NCI-H2081 (cell line): ENCODE measurements at places on chromosomes 13 and 19.

- no peak for DNase-seq
These were observed 899.3 kb downstream of the UQCRFS1 start for GRCh38 chr19:28313633-28314032.

DNA sequence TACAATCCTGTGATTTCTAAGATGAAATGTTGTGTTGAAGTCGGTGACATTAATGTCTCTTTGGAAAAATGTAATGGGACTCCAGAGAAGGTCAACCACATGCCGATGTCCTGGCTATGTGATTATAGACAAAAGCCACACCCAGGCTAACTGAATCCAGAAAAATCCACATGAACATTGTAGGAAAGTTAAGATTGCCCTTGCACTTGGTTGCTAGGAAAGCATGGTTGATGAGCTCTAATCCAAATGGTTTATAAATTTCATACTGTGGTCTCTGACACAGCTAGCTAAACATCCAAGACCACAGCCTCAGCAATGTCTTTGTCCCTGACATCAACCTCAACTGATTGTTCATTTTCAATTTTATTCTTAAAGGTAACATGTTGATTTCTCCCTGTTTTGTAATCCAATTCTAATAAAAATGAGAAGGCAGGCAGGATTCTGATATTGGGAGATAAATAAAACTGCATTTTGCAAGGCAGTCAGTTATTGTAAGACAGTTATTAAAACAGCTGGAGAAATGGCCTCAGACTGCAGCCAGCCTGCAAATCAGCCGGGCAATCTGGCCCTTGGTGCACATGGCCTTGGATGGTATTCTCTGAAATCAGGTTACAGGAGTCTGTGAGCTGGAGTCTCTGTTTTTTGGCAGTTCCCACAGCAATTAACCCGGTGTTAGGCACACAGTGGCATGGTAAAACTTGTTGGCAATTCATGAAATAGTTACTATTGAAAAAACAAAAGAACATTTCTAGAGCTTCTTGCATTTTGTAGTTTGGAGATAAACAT is 93.9 kb downstream of the STARD13 start:
- no peak for DNase-seq

GRCh38 chr13:80121038-80121437 is 219.9 kb downstream of the SPRY2 start:
- no peak for DNase-seq

DNA sequence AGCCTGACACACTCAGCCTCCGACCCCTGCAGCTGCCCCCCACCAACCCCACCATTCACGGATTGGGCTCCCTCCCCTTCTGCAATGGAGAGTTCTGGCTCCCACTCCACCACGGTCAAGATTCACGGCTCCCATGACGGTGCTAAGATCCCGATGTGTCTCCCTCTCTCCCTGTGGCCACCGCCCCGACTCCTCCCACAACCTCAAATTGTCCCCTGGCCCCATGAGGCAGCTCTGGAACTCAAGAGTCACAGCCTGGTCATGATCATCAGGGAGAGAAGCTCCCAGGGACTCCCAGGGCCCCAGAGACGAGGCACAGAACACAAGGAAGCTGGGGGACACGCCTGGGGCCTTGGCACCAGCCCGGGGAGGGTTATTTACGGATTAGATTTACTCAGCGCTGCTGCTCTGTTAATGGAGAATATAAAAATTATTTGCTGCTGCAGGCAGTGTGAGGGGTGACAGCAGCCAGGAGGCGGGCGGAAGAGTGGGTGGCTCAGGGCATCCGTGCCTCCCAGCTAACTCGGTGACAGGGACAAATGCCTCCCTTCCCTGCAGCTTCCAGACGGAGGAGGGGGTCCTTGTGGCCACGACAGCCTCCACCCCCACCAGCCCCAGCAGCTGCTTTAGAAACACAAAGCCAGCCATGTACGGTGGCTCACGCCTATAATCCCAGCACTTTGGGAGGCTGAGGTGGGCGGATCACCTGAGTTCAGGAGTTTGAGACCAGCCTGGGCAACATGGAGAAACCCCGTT is 184.2 kb downstream of the PTPRS start:
- DNase-seq: no peak

DNA sequence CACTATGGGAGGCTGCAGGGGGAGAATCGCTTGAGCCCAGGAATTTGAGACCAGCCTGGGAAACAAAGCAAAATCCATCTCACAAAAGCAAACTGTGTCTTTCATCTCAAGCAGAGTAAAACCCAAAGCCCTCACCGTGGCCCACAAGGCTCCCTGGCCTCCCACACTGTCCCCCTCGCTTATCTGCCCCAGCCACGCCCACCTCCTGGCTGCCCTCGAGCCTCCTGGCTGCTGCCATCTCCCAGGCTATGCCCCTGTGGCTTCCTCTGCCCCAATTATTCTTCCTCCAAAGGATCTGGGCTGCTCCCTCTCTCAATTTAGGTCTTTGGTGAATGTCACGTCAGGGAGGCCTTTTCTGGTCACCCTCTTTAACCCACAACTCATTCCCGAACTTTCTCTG is 3.6 kb downstream of the RABAC1 start:
- no peak for DNase-seq

GRCh38 chr13:25982907-25983306 is 68.9 kb downstream of the SHISA2 start:
- DNase-seq: no peak

- DNase-seq: no peak
These were observed 132.1 kb downstream of the ATP8A2 start for GRCh38 chr13:25503856-25504255.

DNA sequence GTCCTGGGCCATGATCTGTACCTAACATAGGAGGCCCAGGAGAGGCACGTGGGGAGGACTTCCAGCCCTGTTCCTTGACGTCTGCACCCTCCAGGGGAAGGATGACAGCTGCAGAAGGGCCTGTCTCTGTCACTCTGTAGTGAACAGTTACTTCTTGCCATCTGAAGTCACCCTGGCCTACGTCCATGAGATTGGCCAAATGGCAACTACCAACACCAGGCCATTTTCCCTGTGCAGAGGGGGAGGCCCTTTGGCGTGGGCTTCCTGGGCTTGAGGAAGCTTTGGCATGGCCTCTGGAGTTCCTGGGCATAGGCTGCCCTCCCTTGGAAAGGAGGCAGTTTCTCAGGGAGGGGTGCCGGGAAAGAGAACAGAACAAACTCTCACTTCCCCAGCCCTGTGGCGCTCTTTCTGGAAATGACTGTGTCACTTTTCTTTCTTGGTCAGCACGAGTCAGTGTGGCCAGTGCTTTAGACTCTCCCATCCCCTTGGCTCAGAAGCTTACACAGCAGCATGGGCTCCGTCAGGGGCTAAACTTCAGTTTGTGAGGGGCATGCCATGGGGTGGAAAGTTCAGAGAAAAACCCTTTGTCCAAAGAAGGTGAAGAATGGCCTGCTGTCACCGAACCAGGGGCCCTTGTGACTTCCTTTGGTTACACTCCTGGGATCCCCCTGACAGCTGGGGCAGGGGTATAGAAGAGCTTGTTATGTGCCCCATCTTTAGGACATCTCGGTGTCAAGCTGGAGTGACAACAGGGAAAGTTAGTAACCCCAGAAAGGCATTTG is 5.3 kb downstream of the CARM1 start:
- no peak for DNase-seq

- no peak for DNase-seq
These were observed 393.0 kb downstream of the FOXO1 start for GRCh38 chr13:40273253-40274025.

DNA sequence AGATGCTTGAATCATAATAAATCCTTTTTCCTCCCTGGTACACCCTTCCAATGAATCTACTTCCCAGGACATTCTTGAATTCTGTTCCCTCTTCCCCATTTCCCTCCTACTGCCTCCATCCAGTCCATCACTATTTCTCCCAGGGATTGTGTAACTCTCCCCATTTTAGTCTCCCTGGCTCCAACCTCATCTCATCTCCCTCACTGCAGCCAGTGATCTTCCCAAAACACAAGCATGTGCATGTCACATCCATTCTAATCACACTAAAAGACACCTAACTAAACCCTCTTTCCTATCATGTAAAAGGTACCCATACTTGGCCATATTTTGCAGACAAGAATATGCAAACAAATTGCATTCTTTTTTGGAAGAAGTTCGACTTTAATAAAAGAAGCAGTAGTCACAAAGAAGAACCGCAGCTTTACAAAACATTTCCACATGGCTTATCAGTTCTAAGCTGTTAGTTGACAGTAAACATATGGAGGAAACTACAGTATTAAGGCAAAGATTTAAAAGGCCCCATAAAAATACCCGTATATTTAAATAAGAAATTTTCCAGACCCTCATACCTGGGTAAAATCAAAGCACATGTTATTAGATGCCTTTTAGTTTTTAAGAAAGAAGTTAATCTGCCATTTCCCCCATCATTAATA is 111.0 kb downstream of the KCTD12 start:
- DNase-seq: no peak

- DNase-seq: no peak
These were observed 18.5 kb downstream of the PTPRS start for GRCh38 chr19:5321851-5322681.

GRCh38 chr13:28583651-28584091 is 75.3 kb upstream of the POMP start:
- DNase-seq: no peak
